G401 (cell line): ENCODE measurements at places on chromosomes 6 and 20.

GRCh38 chr6:149074832-149075258 lies 242.7 kb upstream of the TAB2 start:
- DNase-seq, result no peak

DNA sequence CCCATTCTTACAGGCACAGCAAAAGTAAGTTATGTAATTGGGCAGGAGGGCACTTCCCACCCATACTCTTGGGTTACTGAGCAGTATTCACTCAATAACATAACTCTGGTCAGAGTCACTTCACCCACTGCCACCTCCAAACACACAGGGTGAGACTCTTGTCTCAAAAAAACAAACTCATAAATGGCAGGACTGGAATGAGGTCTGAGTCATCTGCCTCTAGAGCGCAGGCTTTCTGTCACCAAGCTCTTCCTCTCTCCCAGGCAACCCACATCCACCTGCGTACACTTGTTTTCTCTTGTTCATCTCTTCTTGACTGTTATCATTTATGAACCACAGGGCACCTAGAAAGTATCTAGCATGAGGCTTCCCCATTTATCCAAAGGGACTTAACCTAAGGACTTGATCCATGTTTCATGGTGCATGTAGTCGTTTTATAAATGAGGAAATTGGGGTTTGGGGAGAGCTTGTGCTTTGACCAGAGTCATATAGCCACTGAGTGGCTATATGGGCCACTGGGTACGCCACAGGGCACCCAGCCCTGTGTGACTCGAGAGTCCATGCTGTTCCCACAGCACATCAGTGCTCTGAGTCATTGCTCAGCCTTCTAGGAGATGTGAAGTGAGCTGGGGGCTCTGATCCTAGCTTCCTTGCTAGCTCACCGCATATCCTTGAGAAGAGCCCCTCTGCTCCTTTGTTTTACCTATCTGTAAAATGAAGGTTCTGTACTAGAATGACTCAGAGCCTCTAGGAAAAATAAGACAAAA lies 22.4 kb downstream of the C20orf173 start:
- DNase-seq, result no peak

- DNase-seq, result no peak
These were observed 533.7 kb downstream of the BCKDHB start for GRCh38 chr6:80640176-80640575.

GRCh38 chr6:104789770-104790190 lies 69.9 kb downstream of the HACE1 start:
- DNase-seq, result peak; percentile 20

DNA sequence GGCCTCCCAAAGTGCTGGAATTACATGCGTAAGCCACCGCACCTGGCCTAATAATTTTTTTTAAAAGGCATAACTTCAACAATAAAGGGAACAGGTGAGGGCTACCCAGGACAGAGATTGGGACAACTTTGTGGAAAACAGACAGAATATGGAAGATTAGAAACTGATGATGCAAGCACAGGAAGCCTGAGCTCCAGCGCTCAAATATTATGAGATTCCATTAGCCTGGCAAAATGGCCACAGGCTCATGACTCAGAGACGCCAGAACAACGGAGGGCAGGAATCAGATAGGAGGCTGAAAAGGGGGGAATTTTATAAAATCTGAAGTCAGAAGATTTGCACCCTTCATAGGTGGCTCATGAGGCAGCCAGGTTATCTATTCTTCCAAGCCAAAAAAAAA lies 103.1 kb upstream of the MRPS10 start:
- DNase-seq, result no peak

GRCh38 chr20:34693414-34693813 lies 10.7 kb upstream of the TP53INP2 start:
- DNase-seq, result no peak

DNA sequence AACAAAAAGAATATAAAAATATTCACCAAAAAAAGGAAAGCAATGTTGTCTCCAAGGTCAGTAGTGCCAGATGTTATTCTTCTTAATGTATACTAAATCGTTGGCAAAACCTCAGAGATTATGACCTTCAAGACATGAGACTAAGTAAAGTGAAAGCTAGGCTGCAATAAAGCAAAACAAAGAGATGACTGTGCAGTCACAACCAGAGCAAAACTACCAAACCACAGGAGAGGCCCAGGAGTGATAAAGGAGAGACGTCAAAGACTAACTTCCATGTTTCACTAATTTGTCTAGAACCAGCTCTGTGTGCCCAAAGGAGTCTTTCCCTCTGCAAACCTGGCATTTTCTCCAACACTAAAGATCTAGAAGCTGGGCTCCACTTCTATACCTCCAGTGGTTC lies 155.9 kb upstream of the POU3F2 start:
- DNase-seq, result no peak

- DNase-seq, result no peak
These were observed 1.3 kb upstream of the ENPP4 start for GRCh38 chr6:46128476-46128875.

GRCh38 chr6:137291441-137291840 lies 72.3 kb upstream of the IFNGR1 start:
- DNase-seq, result peak; percentile 13

DNA sequence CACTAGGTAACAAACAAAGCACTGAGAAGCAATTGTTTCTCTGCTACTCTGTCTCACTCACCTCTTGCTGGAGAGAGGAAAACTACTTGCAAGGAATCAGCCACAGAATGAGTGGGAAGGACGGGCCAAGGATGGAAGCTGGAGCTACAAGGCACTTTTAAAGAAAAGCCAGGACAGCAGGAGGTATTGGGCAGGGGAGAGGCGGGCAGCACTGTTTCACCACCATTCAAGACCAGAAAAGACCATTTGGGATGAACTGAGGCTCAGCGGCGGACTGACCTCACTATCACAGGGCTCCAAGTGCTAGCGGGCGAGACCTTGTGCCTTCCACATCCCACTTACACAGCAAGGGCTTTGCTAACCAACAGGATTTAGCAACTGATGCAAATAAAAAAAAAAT lies 137.4 kb downstream of the IPCEF1 start:
- no peak for DNase-seq

GRCh38 chr6:84243240-84243639 lies 15.8 kb upstream of the CEP162 start:
- no peak for DNase-seq

DNA sequence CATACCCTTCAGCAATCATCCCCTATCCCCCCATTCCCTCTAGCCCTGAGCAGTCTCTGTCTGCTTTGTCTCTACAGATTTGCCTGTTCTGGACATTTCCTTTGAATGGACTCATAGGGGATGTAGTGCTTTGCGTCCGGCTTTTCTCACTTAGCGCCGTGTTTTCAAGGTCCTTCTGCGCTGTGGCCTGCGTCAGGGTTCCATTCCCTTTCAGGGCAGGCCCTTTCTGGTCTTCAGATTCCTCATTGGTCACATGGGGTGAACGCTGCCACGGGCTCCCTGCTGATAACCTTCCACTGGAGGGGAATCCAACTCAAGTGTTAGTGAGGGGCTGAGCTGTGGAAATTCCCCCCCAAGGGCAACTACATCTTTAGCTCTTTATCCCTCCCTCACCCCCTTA lies 36.4 kb upstream of the APCDD1L start:
- no peak for DNase-seq

DNA sequence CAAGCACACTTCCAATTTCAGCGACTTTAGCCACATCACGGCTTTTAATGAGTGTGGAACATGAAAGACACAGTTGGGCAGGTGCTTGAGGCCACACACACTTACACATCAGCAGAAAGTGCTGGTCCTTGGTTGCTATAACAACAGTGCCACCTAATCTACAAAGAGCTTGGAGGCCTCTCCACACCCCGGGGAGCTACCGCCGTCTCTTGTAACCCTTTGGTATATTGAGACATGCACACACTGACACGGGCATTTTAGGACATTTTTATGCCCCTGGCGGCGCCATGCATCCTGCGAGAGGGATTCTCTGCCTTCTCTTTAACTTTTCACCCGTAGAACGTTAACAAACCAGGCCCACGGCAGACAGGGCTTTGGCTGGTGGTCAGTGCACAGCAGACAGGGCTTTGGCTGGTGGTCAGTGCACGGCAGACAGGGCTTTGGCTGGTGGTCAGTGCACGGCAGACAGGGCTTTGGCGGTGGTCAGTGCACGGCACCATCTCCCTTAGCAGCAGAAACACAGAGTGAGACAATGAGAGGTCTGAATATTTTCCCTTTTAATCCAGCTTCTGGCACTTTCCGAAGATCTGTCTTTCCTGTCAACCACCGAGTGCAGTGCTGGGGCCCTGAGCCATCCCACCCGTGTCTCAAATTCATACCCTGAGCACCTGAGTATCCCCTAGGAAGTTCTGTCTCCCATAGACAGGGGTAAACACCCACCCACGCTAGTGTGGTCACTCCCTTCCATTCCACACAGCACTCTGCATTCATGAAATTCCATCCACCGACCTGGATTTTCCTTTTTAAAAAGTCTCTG lies 116.6 kb upstream of the RPS6KA2 start:
- DNase-seq, result no peak

- no peak for DNase-seq
These were observed 3.5 kb upstream of the SLC22A7 start for GRCh38 chr6:43294536-43294935.

- no peak for DNase-seq
These were observed 115.0 kb downstream of the SLC24A3 start for GRCh38 chr20:19327401-19327800.

- DNase-seq, result no peak
These were observed 77.8 kb downstream of the RREB1 start for GRCh38 chr6:7185561-7185960.

GRCh38 chr6:20687494-20687893 lies 153.2 kb downstream of the CDKAL1 start:
- no peak for DNase-seq

DNA sequence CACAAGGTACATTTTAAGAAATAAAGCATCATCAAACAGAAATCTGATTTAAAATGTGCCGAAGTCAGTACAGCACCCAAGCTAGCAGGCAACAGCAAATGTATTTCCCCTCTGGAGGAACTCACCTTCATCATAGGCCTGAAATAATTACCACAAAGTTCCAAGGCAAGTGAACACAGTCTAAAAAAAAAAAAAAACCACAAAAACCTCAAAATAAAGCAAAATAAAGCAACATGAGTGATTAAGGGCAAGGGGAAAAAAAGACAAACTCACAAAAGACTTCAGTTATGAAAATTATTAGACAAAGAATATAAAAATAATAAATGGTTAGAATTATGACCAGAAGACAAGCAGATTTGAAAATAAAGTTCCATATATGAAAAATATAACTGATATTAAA lies 10.4 kb downstream of the GPR63 start:
- no peak for DNase-seq

- no peak for DNase-seq
These were observed 10.3 kb upstream of the CYP24A1 start for GRCh38 chr20:54184071-54184470.

- no peak for DNase-seq
These were observed 104.4 kb downstream of the NCR2 start for GRCh38 chr6:41439524-41440418.

GRCh38 chr6:40042232-40042631 lies 108.0 kb upstream of the MOCS1 start:
- DNase-seq, result no peak

GRCh38 chr6:163789199-163789810 lies 374.8 kb downstream of the QKI start:
- DNase-seq, result no peak

DNA sequence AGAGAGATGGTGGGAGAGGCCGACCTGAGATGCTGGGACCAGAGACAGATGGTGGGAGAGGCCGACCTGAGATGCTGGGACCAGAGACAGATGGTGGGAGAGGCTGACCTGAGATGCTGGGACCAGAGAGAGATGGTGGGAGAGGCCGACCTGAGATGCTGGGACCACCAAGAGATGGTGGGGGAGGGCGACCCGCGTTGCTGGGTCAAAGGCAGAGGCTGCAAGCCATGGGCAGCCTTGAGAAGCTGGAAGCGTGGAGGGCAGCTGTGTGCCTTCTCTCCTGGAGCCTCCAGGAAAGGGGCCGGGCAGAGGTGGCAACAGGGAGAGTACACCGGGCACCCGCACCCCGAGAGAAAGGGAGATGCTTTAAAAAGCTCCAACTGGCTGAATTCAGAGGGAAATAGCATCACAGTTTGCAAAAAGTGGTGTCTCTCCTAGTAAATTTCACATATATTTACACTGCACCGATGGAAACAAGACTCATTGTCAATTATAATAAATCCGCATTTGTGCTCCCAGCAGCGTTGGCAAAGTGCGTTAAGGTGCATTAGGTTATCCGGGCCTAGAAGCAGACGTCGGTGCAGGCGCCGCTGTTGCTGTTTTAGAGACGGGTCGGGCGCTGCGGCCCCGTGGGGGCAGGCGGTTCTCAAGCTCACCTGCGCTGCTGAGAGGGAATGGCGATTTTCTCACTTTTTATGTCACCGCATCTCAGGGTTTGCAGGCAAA lies 132.4 kb downstream of the DLL1 start:
- no peak for DNase-seq

GRCh38 chr6:151690768-151691562 lies 116.5 kb upstream of the ESR1 start:
- no peak for DNase-seq

GRCh38 chr6:56524891-56525703 lies 117.6 kb downstream of the DST start:
- DNase-seq, result no peak

- no peak for DNase-seq
These were observed 301.9 kb upstream of the SUPT3H start for GRCh38 chr6:45679631-45680030.

- DNase-seq, result no peak
These were observed 3.6 kb downstream of the PACSIN1 start for GRCh38 chr6:34469499-34469898.

- DNase-seq, result peak; percentile 89
These were observed 132.8 kb downstream of the CDK19 start for GRCh38 chr6:110682460-110682853.

DNA sequence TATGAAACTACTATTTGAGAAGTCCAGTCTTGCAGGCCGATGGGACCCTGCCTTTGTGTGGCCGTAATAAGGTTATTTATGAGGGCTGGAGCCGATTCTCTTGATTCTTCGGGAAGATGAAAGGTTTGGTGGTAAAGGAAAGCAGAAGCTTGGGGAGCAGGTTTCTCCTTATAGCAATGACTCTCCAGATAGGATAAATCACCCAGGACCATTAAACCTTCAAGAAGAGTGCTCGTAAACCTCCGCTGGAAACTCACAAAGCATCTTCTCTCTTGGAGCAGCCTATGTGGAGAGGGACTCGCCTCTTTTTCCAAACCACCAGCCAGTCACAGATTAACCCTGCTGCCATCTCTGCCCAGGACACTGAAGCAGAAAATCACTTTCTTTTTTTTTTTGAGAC lies 69.6 kb upstream of the SALL4 start:
- no peak for DNase-seq

DNA sequence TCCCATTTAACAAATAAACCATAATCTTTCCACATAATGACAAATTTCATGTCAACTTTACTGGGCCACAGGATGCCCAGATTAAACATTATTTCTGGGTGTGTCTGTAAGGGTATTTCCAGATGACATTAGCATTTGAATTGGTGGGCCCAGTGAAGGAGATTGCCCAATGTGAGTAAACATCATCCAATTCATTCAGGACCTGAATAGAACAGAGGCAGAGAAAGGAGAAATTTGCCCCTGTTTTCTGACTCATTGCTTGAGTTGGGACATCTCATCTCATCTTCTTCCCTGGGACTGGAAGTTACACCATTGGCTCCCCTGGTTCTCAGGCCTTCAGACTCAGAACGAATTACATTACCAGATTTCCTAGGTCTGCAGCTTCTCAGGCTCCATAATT lies 142.9 kb downstream of the TPBG start:
- no peak for DNase-seq
